ENCODE measurements at places on chromosomes 6 and 20. TPM values are rescaled to one million over a fixed set of nuclear protein-coding genes. Genes with fewer than 3 reads are reported as not detected.

MAP3K5 gene
- total RNA-seq, result 3.5 TPM

TBXT gene
- total RNA-seq, result not detected

RIMS1 gene
- total RNA-seq, result 37.8 TPM

RIPOR3 gene
- total RNA-seq, result 0.63 TPM

PAQR8 gene
- total RNA-seq, result 4.9 TPM

FRS3 gene
- 0.97 TPM for total RNA-seq

CALHM4 gene
- total RNA-seq, result 0.25 TPM

RNF182 gene
- 0.65 TPM for total RNA-seq

BEND6 gene
- total RNA-seq, result 0.19 TPM

ZBTB2 gene
- 4.4 TPM for total RNA-seq

OLIG3 gene
- total RNA-seq, result not detected

SEMG2 gene
- total RNA-seq, result not detected

PDYN gene
- total RNA-seq, result not detected

SYTL3 gene
- total RNA-seq, result 1.5 TPM

FOXS1 gene
- 0.25 TPM for total RNA-seq

SIRPD gene
- total RNA-seq, result not detected

GHRH gene
- total RNA-seq, result not detected

PDE10A gene
- 7.2 TPM for total RNA-seq

SUMO4 gene
- 0.65 TPM for total RNA-seq

ESR1 gene
- total RNA-seq, result not detected

PACRG gene
- not detected for total RNA-seq

HLA-DQB2 gene
- total RNA-seq, result not detected

RBPJL gene
- total RNA-seq, result not detected

ADGRB3 gene
- not detected for total RNA-seq

FAM83B gene
- not detected for total RNA-seq

Measured in bladder microvascular endothelial cell (primary cell).